ENCODE measurements at places on chromosomes 12 and 14.

DNA sequence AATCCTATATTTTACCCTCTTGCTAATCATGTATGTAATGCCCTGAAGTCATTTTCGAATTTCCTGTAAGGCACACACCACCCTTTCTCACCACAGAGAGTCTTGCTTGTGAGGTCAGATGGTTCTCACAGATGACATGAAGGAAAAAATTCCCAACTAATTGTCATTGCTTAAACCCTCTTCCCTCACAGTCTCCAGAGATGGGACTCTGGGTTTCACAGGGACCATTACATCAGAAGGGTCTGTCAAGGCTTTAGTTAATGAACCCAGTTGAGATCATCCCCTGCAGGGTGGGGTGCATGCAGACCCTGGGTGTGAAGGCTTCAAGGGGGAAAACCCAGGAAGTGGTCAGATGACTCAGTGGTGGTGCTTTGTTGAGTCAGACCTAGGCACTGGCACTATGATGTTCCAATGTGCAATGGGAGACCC is 229.6 kb downstream of the BCAT1 start:
- no peak for DNase-seq

- no peak for DNase-seq
Observed at GRCh38 chr14:97995038-97995437, 1197.9 kb downstream of the VRK1 start.

GRCh38 chr12:82910246-82910893 is 223.7 kb downstream of the TMTC2 start:
- no peak for DNase-seq

- no peak for DNase-seq
Observed at GRCh38 chr14:72662214-72662613, 231.7 kb downstream of the DPF3 start.

- no peak for DNase-seq
Observed at GRCh38 chr12:49322367-49322707, 718 bp upstream of the TROAP start.

- DNase-seq, result no peak
Observed at GRCh38 chr12:67504026-67504425, 144.5 kb upstream of the DYRK2 start.

- DNase-seq, result no peak
Observed at GRCh38 chr12:91974541-91975085, 171.0 kb downstream of the BTG1 start.

DNA sequence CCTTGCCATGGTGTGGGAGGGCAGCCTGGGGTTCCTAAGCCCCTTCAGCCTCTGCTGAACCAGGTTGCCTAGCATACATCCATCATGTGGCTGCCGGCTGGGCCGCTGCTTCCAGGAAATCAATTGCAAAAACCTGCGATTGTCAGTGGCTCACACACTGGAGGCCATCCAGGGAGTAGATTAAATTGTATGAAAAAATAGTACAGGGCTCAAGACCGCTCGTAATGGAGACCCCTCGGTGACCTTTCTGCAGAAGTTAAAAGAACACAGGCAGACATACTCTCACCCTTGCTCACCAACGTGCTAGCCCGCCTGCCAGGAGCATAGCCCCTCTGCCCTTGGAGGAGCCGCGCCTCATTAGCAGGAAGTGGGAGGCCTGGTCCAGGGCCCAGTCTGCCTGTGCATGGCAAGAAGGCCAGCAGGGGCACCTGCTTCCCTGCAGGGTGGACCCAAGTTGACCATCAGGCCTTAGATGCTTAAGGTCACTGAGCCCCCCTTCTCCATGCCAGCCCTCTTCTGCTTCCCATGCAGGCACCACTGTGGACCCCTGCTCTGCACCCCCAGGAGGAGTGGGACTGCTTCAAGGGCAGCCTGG is 31.4 kb upstream of the CIPC start:
- no peak for DNase-seq

DNA sequence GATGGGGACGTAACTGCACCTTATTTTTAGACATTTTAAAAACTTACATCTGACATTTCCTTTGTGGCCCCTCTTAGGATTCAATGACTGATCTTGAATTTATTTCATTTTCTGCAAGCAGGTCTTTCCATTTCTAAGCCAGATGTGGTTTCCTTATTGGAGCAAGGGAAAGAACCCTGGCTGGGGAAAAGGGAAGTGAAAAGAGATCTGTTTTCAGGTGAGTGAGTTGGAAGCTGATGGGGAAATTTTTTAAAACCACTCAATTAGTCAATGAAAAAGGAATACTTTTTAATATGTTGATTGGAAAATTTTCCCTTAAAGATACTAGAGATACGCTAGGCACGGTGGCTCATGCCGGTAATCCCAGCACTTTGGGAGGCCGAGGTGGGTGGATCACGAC is 2.6 kb downstream of the ZNF140 start:
- no peak for DNase-seq

All from erythroblast (primary cell).